OCI-LY7 (cell line): ENCODE measurements at places on chromosomes 1 and 21. TPM values are rescaled to one million over a fixed set of nuclear protein-coding genes. Genes with fewer than 3 reads are reported as not detected.

CTTNBP2NL gene
- 7.0 and 8.7 TPM in 2 replicates for total RNA-seq

SLC35E2B gene
- total RNA-seq, result 58.9 and 61.2 TPM in 2 replicates

FCRL1 gene
- 72.6 and 98.3 TPM in 2 replicates for total RNA-seq

C8A gene
- not detected in 2 replicates for total RNA-seq

RHCE gene
- total RNA-seq, result not detected in 2 replicates

OR10R2 gene
- total RNA-seq, result not detected in 2 replicates

PPM1J gene
- 3.7 and 4.2 TPM in 2 replicates for total RNA-seq

ZMYND12 gene
- total RNA-seq, result not detected in 2 replicates

RPTN gene
- total RNA-seq, result not detected in 2 replicates

GPR61 gene
- not detected in 2 replicates for total RNA-seq

CYP4A22 gene
- not detected in 2 replicates for total RNA-seq

FCRL4 gene
- not detected in 2 replicates for total RNA-seq
